ENCODE measurements at places on chromosomes 16 and 17.

DNA sequence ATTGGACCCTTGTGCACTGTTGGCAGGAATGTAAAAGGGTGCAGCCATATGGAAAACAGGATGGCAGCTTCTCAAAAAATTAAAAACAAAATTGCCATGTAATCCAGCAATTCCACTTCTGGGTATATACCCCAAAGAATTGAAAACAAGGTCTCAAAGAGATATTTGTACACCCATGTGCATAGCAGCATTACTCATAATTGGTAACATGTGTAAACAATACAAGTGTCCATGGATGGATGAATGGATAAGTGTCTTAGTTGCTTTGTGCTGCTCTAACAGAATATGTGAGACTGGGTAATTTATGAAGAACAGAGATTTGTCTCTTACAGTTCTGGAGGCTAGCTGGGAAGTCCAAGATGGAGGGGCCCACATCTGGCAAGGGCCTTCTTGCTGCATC is 3.8 kb upstream of the RUNDC3A start:
- DNase-seq = no peak

DNA sequence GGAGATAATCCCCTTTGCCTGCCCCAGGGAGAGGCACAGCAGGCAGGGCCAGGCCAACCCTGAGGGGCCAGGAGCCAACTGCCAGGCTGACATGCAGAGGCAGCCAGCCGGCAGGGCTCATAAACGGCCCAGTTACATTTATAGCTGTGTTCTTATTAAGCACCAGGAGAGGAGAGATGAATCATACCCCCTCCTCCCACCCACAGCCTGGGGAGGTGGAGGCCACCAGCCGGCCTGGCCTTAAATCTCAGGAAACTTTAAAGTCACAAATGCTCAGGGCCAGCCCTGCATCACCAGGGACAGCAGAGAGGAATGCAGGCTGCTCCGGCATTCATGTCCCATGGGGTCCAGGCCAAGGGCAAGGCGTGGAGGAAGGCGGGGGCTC is 177.2 kb downstream of the TMEM132E start:
- DNase-seq = no peak

GRCh38 chr16:85195271-85195647 is 83.0 kb upstream of the CIBAR2 start:
- DNase-seq = no peak

- no peak for DNase-seq
Observed at GRCh38 chr16:78729687-78730086, 630.2 kb downstream of the WWOX start.

DNA sequence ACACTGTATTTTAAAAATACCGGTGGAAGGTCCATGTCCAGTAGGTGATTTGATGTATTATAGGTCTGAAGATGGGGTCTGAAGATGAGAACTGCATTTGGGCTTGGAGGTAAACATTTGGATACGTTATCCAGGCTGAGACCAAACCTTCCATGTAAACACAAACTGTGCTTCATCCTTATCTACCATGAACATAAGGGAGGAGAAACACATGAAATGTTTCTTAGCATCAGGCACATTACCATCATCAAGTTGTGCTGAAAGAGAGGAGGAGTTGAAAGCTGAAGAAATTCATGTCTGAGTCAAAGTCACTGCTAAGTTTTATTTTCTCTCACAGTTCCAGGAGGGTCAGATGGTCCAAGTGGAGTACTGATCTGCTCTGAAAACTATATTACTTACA is 11.4 kb downstream of the SF3B3 start:
- no peak for DNase-seq

- DNase-seq = no peak
Observed at GRCh38 chr16:27381236-27381635, 20.7 kb upstream of the IL21R start.

- no peak for DNase-seq
Observed at GRCh38 chr17:15509095-15509494, 41.7 kb upstream of the CDRT4 start.

GRCh38 chr16:46731691-46732555 is 16.2 kb downstream of the MYLK3 start:
- no peak for DNase-seq

- DNase-seq = peak; percentile 72
Observed at GRCh38 chr17:76557368-76558197, 17.7 kb downstream of the PRCD start.

- no peak for DNase-seq
Observed at GRCh38 chr16:85753976-85754375, 3.1 kb upstream of the C16orf74 start.

- no peak for DNase-seq
Observed at GRCh38 chr16:54630284-54630967, 300.2 kb upstream of the IRX5 start.

DNA sequence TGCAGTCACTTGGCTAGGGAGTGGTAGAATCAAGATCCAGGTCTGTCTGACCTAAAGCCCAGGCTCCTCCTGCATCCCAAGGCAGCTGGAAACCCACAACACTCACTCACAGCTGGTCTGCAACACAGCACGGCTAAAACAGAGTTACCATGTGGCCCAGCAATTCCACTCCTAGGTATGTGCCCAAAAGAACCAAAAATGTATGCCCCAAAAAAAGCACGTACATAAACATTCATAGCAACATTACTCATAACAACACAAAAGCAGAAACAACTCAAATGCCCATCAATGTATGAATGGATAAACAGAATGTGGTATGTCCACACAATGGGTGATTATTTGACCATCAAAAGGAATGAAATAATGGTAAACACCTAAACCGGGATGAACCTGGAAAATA is 8.9 kb downstream of the TVP23A start:
- no peak for DNase-seq

DNA sequence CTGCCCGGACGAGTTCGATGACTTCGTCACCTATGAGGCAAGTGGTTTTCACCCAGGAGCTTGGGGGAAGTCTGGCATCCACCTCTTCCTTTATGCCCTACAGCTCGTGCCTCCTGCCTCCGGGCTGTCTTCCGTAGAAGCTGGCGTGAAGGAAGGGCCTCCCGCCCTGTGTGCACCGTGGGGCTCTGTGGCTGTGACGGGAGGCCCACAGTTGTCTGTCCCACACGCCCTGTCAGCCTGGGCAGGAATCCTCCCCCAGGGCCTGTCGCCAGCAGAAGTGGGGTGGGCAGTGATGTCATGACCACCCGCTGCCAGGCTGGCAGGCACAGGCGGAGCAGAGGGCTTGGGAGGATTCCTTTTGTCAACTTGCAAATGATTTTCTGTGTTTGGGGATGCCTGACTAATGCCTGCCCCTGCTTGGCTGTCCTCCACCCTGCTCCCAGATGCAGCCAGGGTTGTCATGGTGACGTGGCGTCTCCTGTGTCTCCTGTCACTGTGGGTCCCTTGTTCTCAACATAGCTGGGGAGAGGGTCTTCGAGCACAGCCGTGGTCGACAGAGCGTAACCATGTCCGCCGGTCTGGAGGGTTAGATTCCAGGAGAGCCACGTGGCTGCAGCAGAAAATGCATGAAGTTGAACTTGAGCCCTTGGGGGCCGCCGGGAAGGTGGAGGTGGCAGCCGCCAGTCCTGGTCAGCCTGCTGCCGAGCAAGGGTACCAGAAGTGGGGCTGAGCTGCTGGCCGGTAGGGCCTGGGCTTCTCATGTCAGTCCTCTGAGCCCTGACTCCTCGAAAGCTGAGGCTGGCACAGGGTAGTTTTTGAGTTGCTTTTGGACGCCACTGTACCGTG is 46.1 kb downstream of the RAB11FIP3 start:
- peak; percentile 88 for DNase-seq

DNA sequence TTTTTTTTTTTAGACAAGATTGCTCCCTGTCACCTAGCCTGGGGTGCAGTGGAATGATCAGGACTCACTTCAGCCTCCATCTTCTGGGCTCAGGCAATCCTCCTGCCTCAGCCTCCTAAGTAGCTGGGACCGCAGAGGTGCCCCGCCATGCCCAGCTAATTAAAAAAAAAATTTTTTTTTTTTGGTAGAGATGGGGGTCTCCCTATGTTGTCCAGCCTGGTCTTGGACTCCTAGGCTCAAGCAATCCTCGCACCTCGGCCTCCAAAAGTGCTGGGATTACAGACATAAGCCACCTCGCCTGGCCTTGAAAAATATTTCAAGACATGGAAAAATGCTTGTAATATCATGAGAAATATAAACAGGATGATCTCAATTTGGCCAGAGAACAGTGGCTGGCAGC is 42.9 kb downstream of the HAPSTR1 start:
- DNase-seq = no peak

DNA sequence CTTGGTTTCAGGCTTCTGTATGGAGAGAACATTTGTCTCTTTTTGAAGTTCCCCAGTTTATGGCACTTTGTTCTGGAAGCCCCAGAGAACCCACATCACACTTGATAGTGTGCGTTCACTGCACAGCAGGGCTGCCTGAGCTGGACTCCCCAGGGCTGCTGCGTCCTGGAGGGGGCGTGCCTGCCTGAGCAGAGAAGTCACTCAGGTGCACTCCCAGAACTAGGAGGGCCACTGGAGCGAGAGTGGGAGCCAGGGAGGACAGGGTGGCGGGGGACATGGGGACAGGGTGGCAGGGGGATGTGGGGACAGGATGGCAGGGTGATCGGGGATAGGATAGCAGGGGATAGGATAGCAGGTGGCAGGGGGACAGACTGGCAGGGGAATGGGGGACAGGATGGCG is 43.9 kb upstream of the ZNF469 start:
- no peak for DNase-seq

GRCh38 chr16:24124291-24124690 is 131.8 kb upstream of the CACNG3 start:
- DNase-seq = no peak

DNA sequence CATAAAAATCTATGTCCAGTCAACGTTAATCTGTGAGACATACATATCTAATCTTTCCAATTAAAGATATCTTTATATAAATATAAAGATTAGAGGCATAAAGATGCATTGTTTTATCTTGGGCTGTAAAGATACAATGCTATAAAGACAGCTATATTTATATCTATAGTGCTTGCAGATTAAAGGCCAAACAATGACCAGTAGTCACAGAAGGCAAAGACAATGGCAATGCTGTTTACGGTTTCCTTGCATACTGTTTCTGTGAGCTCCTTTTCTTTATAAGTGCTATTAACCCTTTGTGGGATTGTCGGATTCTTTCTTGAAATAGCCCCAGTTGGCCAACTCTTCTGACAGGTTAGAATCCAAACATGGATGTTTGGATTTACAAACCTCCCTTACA is 85.5 kb upstream of the SALL1 start:
- DNase-seq = no peak

DNA sequence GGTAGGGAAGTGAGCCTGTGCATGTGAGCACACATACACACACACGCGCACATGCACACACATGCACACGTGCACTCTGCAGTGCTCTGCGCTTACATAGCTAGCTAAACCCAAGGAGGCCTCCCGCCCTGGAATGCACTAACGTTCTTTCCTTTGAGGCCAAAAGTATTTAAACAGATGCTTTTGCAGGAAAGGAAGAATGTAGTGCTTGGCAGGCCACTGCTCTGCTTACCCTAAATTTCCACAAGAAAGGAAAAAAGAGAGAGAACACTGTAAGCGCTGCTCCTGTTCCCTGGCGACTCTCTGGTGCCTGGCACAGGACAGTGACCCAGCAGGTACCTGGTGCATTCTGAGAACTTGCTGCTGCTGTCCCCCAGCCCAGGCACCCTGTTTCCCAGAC is 31.3 kb upstream of the MRPS23 start:
- DNase-seq = no peak

All from anterior cingulate cortex (tissue), 58 donors.